ENCODE measurements at places on chromosomes 3 and 15. TPM values are rescaled to one million over a fixed set of nuclear protein-coding genes. Genes with fewer than 3 reads are reported as not detected.

- no peak for DNase-seq
These were observed 14.5 kb upstream of the CCR1 start for GRCh38 chr3:46222435-46223161.

- DNase-seq, result no peak
These were observed 31.3 kb downstream of the MUC20 start for GRCh38 chr3:195752066-195752465.

- DNase-seq, result no peak
These were observed 53.5 kb downstream of the CCR4 start for GRCh38 chr3:33004961-33005360.

DNA sequence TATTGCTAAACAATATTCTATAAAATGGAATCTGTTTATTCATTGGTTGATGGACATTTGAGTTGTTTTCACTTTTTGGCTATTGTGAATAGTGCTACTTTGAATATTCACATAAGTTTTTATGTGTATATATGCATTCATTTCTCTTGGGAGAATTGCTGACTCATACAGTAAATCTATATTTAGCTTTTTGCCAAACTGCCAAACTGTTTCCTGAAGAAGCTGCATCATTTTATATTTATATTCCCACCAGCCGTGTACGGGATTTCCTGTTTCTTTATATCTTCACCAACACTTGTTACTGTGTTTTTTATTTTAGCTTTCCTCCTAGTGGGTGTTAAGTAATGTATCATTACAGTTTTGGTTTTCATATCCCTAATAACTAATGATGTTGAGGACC lies 12.5 kb upstream of the TCAIM start:
- no peak for DNase-seq

DNA sequence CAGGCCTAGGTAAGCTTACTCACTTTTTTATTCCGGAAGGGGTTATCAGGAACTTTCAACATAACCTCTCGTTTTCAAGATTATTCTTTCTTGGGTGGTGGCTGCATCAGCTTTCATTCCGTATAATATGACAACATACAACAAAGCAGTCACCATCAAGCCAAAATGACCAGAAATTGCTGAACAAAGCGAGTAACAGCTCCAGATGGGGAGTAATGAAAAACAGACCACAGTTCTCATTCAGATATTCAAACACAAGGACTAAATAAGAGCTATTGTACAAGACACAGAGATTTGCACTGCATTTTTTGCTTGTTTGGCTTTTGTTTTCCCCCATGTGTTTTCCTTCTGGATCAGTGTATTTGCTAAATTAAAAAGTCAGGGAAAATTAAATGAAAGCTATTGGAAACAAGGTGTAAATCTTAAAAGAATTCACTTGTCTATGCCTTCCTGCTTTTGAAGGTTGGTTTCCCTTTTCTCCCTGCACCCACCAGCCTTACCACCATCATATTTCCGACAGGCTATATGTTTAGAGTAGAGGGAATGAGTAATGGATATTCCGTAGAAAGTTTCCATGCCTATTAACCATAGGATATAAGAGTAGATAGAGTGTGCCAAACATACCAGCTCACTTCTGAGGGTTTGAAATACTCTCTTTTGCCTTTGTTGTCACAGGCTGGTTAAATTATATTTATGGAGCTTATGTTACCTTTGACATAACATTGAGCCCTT lies 213.6 kb downstream of the RBMS3 start:
- no peak for DNase-seq

DNA sequence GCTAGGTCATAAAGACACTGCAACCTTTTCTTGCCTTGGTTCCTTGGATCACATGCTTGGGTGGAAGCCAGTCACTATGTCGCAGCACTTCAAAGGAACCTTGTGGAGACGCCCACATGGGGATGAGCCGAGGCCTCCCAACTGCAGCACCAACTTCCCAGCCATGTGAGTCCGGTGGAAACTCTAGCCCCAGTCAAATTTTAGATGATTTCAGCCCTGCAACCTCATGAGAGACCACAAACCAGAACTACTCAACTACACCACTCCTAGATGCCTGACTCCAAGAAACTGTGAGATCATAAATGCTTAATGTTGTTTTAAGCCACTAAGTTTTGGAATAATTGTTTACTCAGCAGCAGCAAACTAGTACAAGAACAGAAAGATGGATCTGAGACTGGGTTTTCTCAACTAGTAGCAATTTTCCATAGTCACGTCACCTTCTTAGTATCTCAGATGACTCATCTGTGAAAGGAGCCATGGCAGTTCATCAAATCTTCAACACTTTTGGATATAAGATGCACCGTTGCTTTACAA lies 86.5 kb downstream of the MB21D2 start:
- no peak for DNase-seq

DNA sequence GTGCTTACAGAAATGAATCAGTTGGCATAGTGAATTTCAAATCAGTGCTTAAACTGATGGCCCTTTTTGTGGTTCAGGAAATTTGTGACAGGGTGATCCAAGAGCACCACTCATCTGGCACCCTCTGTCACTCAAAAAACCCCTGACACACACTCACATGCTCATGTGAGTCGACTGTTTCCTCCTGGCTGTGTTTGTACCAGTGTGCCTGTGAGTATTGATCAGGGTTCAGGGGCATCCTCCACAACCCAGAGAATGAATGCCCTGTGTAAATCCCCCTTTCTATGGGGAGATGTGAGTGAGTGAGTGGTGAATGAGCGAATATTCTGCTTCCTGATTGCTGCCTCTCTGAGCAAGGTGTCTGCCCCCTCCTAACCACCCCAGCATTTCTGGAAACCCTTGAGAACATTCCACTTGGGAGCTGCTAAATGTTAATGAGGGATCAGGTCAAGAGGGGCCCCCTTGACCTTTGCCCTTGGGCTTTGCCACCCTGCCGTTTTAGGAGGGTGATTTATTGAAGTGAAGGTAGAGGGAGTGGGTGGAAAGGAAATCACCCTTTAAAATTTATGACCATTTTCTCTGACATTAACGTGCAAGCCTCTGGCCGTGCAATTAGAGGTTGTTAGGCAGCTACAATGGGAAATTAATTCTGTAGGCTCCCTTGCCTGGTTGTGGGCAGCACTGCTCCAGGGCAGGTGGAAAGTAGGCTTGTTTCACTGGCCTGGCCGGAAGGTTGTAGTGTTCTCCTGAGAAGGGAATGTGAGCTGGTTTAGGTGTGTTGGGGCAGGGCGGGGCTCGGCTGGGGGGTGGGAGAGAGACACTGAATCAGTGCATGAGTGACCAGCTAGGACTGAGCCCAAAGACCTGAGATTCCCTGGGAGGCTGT lies 87.2 kb downstream of the SLCO3A1 start:
- peak; percentile 74 for DNase-seq

DNA sequence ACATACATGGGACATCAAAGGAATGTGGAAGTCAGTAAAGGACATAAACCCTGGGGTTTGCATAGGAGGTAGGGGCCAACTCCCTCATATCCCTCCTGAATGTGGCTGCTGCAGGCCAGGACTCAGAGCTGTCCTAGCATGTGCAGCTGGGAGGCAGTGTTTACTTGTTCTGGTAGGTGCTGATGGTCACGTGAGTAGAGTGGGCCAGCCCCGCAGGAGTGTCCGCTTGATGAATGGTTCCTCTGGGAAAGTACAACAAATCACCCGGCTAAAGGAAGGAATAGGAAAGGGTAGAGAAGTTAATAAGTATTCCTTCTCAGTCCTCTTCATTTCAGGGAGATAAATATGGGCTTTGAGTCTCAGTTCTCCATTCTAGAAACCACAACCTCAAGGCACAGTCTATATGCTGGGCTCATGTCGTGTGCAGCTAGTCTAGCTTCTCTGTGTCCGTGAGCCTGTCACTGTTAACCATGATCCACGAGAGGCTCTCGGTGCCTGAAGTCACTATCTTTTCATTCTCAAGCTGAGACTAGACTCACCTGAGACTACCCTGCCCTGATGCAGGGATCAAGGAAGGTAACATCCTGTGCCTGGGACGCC lies 17.9 kb downstream of the RIOX2 start:
- DNase-seq, result no peak

DNA sequence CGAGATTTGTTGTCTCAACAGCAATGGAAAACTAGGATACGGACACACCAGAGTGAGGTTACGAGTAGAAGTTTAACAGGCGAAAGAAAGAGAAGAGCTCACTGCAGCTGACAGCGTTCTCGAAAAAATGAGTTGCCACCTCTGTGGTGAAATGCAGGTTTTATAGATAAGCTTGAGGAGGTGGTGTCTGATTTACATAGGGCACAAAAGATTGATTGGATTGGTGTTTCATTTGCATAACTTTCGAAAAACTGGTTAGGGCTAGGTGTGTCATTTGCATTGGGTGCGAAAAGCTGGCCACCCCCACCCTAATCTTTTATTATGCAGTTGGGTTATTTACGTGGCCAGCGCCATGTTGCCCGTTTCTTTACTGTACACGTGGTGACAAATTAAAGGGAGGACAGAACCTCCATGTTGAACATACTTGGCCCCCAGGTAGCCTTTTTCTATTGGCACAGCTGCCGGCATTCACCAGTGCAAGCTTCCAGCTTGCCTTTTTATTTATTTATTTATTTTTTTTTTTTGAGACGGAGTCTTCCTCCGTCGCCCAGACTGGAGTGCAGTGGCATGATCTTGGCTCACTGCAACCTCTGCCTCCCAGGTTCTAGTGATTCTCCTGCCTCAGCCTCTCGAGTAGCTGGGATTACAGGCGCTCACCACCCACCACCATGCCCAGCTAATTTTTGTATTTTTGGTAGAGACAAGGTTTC lies 8.3 kb downstream of the IFT122 start:
- no peak for DNase-seq

DNA sequence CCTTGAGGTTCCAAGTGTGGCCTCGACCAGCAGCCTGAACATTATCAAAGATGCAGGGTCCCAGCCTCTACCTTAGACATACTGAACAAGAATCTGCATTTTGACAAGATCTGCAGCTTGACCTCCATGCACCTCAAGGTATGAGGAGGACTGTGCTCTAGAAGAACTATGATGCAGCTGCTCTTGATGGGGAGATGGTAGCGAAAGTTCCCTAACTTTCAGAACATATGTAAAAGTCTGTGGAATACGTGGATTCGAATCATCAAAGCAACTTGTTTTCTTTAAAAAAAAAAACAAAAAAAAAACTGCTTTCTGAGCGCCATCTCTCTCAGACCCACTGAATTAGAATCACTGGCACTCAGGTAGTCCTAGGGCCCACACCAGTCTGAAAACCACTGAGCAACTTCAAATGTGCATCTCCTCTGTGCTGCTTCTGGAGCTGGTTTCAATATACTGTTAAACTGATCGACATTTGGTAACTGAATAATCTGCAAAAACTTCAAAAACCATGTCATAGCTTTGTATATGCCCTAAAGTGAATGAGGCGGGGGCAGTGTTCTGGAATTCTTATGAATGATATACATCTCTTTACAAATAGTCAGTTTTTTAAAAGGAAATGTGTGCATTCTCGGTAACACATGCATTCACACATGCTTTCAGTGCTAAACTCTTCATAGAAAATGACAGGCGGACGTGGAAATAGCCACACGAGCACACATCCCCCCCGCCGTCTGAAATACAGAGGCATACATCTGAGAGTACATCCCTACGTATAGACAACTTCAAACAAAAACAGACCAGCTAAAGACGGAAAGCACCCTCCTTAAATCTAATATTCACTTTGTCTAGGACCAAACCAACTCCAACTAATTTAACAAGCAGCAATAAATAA lies 128.8 kb downstream of the FOXP1 start:
- DNase-seq, result no peak

- no peak for DNase-seq
These were observed 28.1 kb upstream of the LHFPL4 start for GRCh38 chr3:9581742-9582141.

DNA sequence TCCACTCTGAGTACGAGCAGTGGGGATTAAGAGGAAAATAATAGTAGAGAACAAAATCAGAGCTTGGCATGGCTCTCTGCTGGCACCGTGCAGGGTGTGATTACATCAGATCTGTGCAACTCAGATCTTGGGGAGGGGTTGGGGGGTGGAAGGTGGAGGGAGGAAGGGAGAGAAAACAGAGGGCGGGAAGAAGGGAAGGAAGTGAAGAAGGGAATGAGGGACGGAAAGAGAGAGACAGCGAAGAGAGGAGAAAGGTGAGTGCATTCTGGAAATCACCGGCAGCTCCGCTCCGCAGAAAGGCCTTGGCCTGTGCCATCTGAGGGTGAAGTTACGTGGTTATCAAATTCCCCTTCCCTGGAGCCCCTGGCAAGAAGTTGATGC lies 31.0 kb upstream of the ADAMTS17 start:
- no peak for DNase-seq

DNA sequence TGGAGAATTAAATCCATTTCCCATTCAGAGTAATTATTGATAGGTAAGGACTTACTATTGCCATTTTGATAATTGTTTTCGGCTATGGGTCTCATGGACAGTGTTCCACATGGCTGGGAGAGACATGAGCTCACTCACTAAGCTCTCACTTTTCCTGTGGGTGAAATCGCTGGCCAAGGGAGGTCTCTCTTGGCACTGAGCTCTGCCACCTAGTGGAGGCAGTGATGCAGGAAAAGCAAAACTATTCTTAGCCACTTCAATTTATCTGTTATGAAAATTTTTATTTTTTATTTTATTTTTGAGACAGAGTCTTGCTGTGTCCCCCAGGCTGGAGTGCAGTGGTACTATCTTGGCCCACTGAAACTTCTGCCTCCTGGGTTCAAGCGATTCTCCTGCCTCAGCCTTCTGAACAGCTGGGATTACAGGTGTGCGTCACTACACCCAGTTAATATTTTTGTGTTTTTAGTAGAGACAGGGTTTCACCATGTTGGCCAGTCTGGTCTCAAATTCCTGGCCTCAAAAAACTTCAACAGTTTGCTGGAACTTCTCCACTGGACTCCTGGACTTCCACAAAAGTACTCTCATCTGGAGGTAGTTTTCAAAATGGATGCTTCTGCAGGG lies 4.7 kb upstream of the RNF13 start:
- peak; percentile 83 for DNase-seq

DNA sequence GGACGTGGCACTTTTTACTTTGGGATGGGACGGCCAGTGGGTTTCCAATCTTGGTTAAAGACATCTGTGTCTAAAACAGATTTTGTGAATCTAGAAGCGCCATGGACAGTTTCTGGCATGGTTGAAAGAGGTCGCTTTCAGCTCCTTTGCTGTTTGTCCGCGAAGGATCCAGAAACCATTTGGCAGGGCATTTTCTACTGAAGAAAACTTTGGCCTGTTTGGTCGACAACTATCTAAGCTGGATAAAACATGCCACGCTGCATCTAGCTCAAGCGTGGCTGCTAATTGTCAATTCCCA lies 730 bp upstream of the RORA start:
- no peak for DNase-seq

Gene FRMD5
- total RNA-seq, result 7.0 TPM

Gene TNFAIP8L3
- total RNA-seq, result not detected

Gene TTLL13
- total RNA-seq, result 0.29 TPM

Gene VGLL3
- 40.0 TPM for total RNA-seq

Gene OIP5
- 8.5 TPM for total RNA-seq

Gene IL17RE
- 25.5 TPM for total RNA-seq

Gene PRR20G
- not detected for total RNA-seq
